ENCODE measurements at places on chromosomes 11 and 22.

GRCh38 chr11:71580057-71581003, 2.3 kb downstream of the KRTAP5-11 start:
- DNase-seq, result peak; percentile 81

GRCh38 chr22:38074181-38075104, 9.5 kb downstream of the SLC16A8 start:
- peak; percentile 1 for DNase-seq

DNA sequence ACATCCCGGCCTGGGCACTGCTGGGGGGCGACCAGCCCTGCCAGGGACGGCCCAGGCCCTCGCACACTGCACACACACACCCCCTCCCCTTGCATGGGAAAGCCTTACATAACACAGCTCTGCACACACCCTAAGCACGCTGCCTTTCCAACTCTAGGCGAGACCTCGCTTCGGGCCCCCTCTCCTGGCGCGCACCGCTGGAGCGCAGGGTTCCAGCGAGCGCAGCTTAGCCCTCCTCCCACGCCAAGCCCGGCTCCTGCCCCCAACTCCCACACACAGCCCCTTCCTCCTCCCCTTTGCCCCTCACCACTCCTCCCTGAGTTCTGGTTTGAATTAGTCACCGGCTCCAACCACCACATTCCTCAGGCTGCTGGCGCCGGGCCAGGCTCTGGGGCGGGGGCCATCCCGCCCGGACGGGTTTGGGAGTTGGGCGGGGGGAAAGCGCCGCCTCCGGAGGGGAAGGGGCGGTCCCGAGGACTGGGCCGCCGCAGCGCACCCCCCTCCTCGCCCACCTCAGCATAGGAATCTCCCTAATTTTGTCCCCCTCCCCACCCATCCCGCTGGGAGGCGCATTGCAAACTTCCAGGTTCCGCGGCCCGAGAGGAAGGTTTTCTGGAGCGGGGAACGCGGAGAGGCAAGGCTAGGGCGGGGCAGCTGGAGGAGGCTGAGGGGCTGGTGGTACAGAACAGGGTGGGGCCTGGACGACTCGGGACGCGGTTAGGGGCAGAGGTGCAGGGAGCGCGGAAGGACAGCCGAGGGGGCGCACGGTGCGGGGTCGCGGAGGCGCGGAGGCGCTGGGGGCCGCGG, 966 bp downstream of the AHNAK start:
- DNase-seq, result peak; percentile 87

DNA sequence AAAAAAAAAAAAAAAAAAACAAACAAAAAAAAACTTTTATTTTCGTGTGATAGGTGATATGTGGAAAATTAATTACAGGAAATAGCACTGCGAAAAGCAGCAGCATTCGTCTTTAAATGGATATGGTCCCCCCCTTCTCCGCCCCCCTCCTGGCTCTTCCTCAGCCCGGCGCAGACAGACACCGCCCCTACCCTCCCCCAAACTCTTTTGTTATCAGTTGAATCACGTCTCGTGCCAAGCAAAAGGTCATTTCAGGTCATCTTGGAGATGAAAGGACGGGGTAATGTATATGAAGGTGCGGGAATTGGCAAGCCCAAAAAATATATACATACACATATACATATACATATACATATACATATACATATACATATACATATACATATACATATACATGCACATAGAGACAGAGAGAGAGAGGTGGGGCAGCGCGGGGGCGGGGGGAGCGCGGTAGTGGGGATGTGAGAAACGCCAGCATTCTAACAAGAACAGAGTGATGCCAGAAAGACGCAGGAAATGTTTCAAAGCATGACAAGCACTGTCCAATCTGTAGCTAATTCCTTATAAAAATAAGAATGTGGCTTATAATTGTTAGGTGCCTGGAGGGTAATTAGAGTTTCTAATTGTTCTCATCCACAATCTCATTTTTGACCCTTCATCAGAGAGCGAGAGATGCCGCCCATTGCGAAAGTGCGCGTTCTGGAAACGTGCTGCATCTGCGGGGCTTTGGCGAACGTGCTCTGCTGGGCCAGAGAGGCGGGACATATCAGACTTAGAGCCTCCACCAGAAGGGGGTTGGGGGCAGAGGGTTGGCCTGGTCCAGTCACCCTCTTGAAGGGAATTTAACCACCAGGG, 214.5 kb upstream of the UBASH3B start:
- DNase-seq, result peak; percentile 17

DNA sequence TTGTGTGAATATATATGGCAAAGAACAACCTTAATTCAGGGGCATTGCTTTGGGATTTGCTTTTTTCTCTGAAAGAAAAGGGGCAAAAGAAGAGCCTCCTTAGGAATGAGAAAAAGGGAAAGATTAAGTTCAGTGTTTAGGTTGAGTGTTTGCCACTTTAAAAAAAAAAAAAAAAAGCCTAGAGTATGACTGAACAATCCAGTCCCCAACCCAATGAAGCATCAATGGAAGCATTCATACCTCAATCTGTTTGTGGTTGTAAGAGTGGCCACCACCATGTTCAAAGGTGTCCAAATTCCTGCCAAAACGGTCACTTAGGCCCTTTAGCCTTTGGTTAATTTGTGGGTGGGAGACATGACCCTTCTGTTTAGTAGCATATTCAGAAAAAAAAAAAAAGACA, 260.6 kb downstream of the SOX6 start:
- no peak for DNase-seq

DNA sequence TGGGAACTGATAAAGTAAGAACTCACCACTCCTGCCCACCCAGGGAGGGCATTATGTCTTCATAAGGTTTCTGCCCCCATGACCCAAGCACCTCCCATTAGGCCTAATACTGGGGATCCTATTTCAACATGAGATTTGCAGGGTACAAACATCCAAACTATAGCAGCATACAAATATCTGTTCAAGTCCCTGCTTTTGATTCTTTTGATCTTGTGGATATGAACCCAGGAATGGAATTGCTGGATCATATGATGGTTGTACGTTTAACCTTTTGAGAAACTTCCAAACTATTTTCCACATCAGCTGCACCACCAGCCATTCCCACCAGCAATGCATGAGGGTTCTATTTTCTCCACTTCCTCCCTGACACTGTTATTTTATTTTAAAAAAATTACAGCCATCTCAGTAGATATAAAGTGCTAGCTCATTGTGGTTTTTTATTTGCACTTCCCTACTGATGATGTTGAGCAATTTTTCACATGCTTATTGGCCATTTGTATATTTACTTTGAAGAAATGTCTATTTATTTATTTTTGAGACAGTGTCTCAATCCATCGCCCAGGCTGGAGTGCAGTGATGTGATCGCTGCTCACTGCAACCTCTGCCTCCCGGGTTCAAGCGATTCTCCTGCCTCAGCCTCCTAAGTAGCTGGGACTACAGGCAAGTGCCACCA, 7.1 kb upstream of the ATG16L2 start:
- no peak for DNase-seq

DNA sequence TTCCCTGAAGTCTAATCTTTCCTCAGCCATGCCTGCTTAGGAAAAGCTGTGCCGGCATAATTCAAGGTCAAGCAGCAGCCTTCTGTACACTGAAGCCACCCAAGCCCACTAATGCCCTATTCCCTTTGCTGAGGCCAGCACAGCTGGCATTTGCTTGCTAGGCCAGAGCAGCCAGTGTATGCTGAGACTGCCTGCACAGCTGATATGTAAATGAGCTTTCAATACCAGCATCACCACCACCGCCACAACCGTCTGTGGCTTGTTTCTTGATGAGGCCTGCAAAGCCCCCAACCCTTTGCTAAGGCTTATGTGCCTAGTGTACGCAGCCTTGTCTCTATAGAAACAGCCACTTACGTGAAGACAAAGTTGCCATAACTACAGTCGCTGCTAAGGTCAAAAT, 56.3 kb upstream of the TNRC6B start:
- DNase-seq, result peak; percentile 8

GRCh38 chr11:118227865-118228785, 3.3 kb upstream of the JAML start:
- DNase-seq, result no peak

GRCh38 chr11:2099516-2100349, 39.5 kb downstream of the IGF2 start:
- peak; percentile 85 for DNase-seq

GRCh38 chr11:33704240-33705002, 3.8 kb upstream of the C11orf91 start:
- DNase-seq, result no peak

GRCh38 chr11:12359761-12360160, 17.6 kb upstream of the PARVA start:
- DNase-seq, result no peak

DNA sequence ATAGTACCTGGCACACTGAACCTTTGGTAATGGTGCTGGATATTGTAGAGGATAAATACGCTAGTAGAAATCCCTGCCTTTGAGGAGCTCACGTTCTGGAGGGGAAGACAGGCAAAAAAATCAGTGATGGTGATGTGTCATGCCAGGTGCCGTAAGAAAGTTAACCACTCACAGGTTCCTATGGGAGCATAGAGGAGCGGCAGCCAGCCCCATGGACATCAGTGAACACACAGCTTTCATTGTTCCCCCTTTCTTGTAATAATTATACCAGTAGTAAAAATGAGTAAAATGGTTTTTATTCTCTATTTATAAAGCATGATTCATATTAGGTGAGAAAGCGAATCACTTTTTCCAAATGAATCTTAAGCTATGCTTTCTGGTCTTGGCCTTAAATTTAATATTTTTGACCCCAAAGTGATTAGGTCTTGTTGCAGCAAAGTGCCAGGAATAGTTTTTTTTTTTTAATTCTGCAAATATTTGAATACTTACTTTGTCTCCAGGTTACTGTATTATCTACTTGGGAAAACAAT, 57.9 kb downstream of the UVRAG start:
- peak; percentile 15 for DNase-seq

- no peak for DNase-seq
Observed at GRCh38 chr11:41720761-41721160, 261.3 kb upstream of the LRRC4C start.

DNA sequence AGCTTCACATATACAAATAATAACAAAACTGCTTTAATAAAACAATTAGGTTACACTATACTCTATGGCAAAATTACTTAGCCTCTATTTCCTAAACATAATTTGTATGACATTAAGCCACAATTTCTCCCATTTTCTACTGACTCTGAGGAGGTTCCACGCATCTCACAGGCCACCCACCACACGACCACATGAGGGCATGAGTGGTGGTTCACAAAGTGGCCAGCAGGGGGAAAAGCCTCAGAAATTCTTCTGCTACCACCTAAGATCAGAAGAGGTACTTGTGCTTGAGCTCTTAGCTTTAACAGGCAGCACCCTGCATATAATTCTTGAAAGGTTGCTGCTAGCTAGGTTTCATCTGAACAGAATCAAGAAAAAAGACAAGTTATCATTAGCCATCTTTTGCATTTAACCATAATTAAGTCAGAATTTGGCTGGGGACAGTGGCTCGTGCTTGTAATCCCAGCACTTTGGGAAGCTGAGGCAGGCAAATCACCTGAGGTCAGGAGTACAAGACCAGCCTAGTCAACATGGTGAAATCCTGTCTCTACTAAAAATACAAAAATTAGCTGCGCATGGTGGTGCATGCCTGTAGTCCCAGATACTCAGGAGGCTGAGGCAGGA, 7.7 kb downstream of the LPXN start:
- DNase-seq, result peak; percentile 35

GRCh38 chr22:24503137-24503842, 8.2 kb downstream of the UPB1 start:
- peak; percentile 81 for DNase-seq
